ENCODE measurements at places on chromosomes 7 and 10. TPM values are rescaled to one million over a fixed set of nuclear protein-coding genes. Genes with fewer than 3 reads are reported as not detected.

UFSP1 gene
- 2.5 TPM for total RNA-seq

MYOZ1 gene
- total RNA-seq: not detected

THAP5 gene
- total RNA-seq: 44.1 TPM

MRPL32 gene
- 38.2 TPM for total RNA-seq

TRIM50 gene
- not detected for total RNA-seq
